Activated CD4-positive, alpha-beta T cell treated with anti-CD3 and anti-CD28 coated beads for 4 hours (primary cell): ENCODE measurements at places on chromosomes 1 and 21.

DNA sequence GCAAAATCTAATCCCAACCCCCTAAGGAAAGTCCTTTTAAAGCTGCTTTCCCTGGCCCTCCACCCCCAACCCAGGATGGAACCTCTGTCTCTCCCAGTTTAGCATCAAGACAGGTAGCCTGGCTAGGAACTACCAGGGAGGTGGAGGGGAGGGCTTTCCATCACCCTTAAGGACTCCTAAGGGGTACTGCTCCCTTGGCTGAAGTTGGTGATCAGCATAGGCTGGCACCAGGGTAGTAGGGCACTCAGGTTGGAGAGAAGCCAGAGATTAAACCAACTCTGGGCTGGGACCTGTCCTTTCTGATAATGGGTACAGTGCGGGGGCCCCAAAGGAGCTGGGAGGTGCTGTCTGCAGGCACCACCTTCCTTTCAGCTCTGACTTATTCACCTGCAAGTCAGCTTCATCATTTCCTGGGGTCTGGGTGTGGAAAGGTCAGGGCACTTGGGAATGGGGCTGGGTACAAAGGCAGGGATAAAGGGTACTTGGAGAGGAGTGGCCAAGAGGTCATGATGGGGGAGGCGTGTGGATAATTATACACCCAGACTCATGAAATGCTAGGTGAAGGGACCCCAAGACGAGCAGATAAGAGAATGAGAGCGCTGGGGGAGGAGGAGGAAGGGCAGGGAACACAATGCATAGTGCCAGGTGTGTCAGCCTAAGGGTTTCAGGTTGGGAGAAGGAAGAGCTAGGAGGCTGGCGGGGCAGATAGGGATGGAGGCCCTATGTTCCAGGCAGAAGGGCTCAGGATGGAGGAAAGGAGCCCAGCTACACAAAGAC, 1.2 kb downstream of the ARHGEF2 start:
- DNase-seq = peak; percentile 45

- peak; percentile 63 for DNase-seq
Observed at GRCh38 chr21:42164064-42164789, 54.7 kb upstream of the ABCG1 start.

GRCh38 chr1:160935527-160936258, 18.9 kb downstream of the ITLN2 start:
- DNase-seq = no peak

DNA sequence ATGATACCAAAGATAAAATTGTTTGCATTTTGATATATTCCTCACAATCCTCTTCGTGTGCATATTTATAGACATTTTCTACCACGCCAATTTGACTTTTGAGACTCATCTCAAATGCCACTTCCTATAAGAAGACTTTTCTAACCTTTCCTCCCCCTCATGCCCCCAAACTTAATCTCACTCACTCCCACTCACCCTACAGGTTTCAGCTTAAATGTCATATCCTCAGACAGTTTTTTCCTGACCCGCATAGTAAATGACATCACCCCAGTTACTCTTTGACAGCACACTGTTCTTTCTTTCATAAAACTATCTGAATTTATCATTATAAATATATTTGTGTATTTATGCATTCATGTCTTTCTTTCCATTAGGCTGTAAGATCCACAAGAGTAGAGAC, 29.6 kb upstream of the RGS8 start:
- DNase-seq = no peak

- DNase-seq = no peak
Observed at GRCh38 chr1:157653494-157653873, 47.1 kb downstream of the FCRL3 start.

- DNase-seq = no peak
Observed at GRCh38 chr1:47393141-47393540, 22.9 kb upstream of the FOXE3 start.

DNA sequence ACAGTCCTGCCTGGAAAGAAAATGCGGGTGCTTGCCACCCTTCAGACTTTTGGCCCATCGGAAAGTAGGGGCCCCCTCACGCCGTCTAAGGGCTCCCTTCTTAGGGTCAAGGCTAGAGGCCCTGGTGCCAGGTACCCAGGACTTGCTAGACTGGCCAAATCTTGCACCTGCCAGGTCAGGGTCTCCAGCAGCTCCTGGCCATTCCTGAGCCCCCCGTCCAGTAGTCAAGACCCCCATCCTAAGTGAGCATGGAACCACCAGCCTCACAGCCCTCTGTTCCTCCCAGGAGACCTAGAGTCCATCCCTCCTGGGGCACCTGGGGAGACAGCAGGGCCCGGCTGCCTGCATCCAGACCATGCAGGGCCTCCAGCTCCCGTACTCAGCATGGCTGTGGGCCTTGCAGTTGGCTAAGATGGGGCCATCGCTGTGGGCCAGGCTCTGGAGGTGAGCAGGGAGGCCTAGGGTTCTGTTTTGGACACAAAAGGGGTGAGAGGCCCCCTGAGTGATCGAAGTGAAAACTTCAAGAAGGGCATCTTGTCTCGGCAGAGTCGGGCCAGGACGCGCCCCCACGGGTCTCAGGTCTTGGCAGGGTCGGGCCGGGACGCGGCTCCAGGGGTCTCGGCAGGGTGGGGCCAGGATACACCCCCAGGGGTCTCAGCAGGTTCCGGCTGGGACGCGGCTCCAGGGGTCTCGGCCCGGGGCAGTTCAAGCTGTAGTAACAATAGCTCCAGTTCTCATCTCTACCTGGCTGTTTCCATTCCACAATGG, 5.9 kb downstream of the FNDC10 start:
- DNase-seq = no peak

GRCh38 chr1:204658295-204658694, 27.2 kb downstream of the LRRN2 start:
- DNase-seq = no peak

GRCh38 chr1:24503059-24503751, 569 bp downstream of the RCAN3 start:
- no peak for DNase-seq

DNA sequence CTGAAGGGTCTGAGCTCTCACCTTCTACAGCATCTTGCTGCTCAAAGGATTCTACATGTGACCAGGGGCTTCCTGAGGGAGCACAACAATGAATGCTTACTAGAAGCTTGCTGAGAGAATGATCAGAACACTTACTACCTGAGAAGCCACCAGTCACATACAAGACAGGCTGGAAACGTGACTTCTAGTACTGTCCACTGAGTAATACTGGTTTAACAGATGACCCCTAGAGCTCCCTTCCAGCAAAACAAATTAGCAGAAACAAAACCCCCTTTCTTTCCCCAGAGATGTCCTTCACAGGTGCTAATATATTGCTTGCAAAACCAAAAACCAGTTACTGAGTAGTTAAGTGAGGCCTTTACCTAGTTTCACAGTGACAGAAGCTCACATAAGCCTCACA, 2.1 kb downstream of the TAF5L start:
- no peak for DNase-seq

- DNase-seq = no peak
Observed at GRCh38 chr1:65059930-65060538, 88.0 kb upstream of the AK4 start.

DNA sequence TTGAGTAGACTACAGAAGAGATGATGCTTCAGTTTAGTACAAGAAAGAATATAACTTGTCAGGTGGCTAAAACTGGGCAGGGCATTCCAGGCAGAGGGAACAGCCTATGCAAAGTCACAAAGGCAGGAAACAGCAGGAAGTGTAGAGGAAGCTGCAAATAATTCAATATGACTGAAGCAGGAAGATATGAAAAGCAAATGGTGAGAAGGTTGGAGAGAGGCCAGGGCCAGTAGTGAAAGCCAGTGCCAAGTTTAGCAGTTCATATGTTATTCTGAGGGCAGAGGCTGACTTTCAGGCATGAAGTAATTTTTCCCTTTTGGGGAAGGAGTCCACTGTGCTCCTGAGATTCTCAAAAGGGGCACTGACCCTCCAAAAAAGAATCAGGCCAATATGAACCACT, 8.0 kb upstream of the YBX1 start:
- DNase-seq = no peak

DNA sequence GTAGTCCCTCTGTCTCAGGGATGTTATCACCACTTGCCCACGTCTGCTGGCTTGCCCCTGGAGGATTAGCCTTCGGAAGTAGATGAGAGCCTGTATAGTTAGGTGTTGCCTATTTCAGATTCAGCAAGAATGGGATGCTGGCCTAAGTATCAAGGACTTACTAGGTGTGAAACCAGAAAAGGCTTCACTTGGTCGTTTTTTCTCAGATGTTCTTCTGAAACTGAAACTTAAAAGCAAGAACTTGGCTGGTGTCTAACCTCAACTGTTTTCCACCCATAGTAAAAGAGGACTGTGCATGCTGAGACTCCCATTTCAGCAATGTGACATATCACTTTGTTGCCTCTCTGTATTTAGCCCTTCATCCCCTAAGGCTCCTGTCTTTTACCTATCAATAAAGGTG, 67.0 kb upstream of the LRRC53 start:
- no peak for DNase-seq

DNA sequence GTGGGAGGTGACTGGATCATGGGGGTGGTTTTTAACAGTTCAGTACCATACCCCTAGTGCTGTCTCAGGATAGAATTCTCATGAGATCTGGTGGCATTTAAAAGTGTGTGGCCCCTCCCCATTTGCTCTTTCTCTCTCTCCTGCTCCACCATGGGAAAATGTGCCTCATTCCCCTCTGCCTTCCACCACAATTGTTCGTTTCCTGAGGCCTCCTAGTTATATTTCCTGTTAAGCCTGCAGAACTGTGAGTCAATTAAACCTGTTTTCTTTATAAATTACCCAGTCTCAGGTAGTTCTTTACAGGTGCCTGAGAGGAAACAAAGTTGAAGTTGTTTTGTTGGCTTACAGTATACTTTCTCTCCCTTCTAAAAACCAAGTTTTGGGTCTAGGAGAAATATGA, 23.1 kb upstream of the SLC22A15 start:
- no peak for DNase-seq

DNA sequence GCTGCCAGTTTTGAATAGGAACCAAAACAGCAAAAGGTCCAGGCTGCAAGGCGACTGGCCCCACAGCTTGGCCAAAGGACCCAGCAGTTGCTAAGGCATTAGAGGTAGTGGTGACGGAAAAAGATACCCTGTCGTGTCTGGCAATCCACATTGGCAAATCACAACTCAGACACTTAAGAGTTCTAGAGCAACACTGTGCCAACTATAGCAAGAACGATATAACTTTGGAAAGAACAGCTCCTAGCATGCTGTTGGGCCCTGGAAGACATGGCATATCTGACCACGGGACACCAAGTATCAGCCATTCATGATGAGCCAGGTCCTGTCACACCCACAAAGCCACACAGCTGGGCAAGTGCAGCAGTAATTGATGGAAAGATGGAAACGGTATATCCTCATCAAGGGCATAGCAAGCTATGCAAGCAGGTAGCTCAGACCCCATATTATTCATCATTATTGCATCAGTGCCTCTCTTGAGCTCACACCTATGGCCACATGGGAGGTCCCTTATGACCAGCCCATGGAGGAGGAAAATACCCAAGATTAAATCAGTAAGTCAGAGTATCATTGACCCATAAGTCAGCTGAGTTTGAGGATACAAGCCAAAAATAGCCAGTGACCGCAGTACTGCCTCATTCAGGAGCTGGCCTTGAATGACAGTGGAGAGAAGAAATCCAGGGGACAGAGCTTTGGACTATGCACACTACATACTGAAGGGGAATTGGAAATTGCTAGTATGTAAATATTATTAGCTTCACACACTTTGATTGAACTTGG, 221.2 kb downstream of the SETD4 start:
- DNase-seq = no peak
